ENCODE measurements at places on chromosomes 7 and 10.

DNA sequence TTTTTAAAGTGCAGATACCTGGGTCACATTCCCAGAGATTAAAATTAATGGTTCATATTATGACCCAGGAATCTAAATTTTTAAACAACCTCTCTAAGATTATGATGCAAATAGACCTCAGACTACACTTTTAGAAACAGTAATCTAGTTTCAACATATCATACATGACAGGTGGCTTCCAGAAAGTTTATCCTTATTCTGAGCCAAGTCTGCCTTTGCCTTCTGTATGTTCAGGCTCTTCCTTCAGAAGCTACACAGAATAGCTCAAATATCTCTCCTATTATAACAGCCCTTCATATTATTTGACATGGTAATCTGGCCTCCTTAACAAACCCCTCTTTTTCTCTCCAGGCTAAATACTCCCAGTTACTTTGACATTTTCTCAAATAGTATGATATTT is 101.9 kb downstream of the FZD1 start:
- no peak for DNase-seq

DNA sequence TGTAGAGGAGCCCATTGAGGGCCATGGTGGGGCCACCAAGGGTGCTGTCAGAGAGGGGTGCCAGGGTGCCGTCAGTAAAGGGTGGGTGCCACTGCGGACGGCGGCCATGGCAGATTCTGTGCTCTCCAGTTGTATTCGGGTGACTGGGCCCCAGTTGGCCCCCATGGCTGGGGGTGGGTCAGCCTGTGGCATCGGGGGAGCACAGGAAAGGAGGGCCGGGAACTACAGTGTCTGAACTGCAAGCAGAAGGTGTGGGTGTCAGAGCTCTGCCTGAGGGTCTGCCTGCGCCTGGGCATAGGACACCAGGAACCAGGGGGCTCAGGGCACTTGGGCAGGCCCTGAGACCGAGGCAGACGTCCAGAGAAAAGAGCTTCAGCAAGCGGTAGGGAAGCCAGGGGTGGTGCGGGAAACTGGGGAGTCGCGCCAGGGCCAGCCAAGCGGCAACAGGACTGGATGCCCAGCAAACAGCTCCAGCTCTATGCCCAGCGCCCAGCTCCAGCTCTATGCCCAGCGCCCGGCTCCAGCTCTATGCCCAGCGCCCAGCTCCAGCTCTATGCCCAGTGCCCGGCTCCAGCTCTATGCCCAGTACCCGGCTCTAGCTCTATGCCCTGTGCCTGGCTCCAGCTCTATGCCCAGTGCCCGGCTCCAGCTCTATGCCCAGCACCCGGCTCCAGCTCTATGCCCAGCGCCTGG is 502.3 kb upstream of the FOXK1 start:
- no peak for DNase-seq

DNA sequence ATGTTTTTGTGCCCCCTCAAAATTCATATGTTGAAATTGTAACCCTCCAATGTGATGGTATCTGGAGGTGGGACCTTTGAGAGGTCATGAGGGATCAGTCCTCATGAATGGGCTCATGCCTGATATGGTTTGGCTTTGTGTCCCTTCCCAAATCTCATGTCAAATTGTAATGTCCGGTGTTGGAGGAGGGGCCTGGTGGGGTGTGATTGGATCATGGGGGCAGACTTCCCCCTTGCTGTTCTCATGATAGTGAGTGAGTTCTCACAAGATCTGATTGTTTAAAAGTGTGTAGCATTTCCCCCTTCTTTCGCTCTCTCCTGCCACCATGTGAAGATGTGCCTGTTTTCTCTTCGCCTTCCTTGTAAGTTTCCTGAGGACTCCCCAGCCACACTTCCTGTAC is 53.4 kb downstream of the TLL2 start:
- no peak for DNase-seq

DNA sequence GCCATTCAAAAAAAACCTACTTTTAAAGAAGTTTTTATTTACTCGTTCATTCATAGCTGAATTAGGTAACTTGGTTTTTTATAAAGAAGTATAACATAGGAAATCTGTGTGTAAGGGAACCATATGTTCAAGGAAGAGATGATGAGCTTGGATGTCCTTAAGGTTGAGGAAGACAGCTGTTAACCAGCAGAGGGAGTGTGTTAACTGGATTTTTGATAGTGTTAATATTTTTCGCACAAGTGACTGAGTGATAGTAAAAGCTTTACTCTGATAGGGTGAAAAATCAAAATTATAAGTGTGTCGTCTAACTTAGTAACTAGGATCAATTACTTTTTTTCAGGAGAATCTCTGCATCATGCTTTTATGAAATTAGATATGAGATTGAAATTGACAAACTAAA is 134.7 kb downstream of the ARL5B start:
- DNase-seq: no peak

DNA sequence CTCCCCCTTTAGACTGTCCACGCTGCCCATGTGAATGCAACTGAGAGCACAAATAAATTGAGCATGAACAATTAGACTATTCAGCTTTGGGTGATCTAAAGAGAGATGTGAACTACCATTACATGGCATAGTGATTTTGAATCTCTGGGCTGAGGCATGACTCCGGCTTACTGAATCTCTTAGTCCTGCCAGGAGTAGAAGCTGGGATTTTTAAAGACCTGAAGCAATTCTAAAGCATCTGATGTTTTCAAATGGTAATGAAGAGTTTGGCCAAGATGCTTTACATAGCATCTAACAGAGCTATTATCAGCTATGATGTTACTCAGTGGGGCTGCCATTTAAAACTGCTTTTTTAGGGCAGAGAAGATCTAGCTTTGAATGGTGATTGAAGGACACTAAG is 1059.1 kb downstream of the SORCS3 start:
- no peak for DNase-seq

GRCh38 chr7:15886626-15887025 is 200.1 kb upstream of the MEOX2 start:
- no peak for DNase-seq

DNA sequence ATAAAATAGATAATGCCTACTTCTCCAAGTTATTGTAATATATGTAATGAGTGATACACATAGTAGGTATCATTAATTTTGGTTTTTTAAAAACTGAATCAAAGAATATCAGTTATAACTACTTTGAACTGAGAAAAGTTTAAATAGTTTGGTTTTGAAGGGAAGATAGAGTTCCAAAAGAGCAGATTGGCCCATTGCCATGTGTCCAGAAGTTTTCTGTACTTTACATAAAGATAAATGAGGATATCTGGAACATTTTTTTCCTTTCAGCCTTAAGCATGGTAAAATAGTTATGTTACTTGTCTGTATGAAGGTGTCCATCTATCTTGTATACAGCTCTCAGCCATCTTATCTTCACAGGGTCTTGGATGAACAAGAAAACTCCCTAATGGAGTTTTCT is 97.9 kb upstream of the MXI1 start:
- no peak for DNase-seq

GRCh38 chr10:118925404-118926071 is 104.0 kb upstream of the NANOS1 start:
- no peak for DNase-seq

- DNase-seq: no peak
Observed at GRCh38 chr7:26526265-26526587, 234.6 kb downstream of the SNX10 start.

DNA sequence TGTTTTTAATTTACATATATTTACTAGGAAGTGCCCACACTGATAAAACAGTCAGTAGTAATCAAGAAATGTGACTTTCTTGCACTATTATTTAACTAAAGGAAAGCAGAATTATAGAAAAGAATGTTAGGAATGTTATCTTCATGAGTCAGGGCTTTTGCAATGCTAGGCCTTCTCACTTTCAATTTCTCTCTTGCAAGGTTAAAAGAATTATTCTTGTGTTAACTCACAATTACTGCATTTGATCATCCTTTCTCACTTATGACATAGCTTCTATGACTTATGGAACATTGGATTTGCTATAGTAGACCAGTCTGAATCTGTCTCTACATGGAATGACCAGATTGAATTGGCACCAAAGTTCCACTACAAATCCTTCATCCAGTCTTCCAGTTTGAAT is 192.4 kb downstream of the SDK1 start:
- no peak for DNase-seq

- DNase-seq: no peak
Observed at GRCh38 chr7:102836191-102836919, 76.4 kb upstream of the LRRC17 start.

DNA sequence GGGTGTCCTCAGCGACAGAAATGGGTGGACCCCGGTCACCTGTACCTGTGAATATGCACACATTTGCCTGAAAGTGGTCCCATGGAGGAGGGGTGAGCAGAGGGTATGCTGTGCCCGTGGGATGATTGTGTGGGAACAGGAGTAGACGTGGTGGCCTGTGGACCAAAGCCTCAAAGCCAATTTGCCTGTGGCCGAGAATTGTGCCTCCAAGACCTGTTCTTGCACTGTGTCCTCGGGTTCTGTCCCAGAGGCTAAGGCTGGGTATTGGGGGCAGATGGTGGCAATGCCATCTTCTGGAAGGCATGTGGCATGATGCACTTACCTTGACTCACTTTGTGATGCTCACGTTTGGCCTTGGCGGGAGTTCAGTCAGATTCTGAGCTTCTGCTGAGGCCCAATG is 351.0 kb downstream of the TCERG1L start:
- no peak for DNase-seq

DNA sequence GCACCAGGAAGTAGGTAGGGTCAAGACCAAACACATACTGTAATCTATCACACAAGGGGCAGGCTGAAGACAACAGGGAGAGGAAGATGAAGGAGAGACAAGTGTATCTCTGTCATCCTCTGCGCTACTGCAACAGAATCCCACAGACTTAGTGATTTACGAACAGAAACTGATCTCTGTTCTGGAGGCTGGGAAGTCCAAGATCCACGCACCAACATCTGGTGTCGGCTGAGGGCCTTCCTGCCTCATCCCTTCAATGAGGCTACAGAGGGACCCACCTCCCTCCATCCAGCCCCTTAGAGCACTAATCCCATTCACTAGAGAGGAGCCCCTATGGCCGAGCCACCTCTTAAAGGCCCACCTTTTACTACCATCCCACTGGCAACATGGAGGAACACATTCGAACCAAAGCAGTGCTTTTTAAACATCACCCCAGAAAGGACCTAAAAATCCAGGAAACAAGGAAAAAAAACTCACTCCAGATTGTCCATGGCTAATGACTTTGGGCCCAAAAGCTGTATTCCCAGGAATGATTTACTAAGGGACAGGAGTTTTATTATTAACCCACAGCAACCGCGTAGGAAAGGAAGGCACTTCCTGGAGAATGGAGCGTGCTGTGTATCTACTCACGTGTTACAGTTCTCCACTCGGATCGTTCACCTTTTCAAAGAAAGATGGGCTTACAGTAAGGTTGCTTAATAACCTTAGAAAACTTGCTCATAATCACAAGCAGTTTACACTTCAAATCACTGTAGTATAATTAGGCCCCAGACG is 4.2 kb downstream of the BNIP3 start:
- no peak for DNase-seq

- no peak for DNase-seq
Observed at GRCh38 chr7:155423337-155424285, 34.3 kb upstream of the EN2 start.

DNA sequence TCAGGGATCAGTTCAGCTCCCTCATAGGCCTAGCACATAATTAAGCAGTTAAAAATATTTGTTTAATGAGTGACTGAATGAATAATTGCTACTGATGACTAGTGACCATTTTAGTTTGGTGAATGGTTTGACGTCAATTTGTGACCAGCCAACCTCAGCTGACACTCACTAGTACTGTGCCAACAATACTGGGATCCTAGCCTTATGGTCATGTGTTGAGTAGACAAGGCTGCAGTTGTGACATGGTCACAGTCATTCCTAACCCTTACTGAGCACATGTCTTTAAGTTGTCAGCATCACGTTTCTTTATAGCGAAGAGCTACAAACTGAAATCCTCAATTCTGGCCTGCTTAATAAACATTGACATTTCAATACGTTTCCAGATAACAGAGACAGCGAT is 86.9 kb upstream of the SLC26A5 start:
- no peak for DNase-seq

GRCh38 chr10:5585517-5586206 is 60.9 kb downstream of the CALML3 start:
- DNase-seq: no peak

DNA sequence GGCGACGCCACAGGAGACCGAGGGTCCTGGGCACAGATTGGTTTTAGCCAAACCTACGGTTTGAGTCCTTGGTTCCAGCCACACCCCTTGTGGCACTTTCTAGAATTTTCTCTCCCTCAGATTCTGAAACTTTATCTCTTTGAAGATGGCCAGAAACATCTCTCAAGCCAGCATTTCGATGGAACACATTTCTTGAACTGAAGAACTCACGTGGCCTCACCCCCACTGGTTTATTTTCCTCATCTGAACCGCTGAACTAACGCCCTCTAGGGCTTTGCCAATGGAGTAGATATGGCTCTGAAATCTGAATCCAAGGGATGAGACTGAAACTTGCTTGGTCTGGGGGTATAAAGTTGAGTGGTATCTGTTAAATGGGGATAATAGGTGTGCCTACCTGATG is 6.7 kb upstream of the SPAM1 start:
- DNase-seq: no peak

DNA sequence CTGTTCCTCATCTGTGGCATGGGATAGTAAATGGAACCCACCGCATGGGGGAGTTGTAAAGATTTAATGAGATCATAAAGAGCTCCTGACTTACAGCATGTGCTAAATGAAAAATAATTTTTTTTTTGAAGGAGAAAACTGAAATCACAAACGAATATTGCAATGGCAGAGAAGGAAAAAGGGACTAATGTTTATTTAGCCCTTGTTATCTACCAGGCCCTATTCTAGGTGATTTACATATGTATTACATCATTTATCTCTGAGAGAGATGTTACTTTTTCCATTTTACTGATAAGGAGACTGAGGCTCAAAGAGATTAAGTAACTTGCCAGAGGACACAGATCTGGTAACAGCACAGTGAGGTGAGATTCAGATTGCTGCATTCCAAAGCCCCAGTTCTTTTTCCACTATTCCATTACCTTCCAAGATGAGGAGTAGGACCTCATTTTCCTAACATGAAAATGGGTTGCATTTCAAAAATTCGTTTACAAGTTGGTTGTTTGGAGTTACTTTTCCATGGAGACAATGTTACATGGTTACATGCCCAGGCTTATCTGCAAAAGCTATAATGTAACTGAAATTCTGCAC is 28.6 kb downstream of the VCL start:
- no peak for DNase-seq

DNA sequence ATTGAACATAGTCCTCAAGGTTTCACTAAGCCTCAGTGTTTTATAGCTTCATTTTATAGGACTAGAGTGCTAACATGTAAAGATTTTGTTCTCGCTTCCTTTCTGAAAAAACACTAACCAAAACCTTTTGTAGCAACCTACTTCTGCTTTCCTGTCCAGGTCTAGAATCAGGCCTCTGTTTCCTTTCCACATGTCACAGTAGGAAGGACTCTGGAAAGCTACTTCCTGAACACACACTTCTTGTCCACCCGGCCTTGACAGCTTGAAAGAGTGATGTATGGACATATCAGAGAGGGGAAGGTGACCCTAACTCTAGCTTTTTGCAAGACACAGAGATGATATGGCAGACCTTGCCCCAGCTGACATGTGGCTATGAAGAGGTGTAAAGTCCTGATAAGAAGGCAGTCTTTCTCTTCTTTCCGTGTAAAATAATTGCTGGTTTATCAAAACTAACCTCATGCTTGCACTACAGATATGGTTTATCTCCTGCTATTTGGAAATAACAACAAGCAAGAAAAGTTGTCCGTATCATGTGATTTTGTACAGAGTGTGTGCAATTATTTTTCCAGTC is 175.4 kb downstream of the SKAP2 start:
- DNase-seq: no peak

GRCh38 chr10:79223091-79224048 is 123.9 kb upstream of the PPIF start:
- DNase-seq: no peak

- no peak for DNase-seq
Observed at GRCh38 chr7:17456541-17456940, 158.1 kb downstream of the AHR start.
